ENCODE measurements at places on chromosomes 6 and 20.
A peak's percentile ranks its signal among the peaks of the same experiment; 100 is the strongest.

DNA sequence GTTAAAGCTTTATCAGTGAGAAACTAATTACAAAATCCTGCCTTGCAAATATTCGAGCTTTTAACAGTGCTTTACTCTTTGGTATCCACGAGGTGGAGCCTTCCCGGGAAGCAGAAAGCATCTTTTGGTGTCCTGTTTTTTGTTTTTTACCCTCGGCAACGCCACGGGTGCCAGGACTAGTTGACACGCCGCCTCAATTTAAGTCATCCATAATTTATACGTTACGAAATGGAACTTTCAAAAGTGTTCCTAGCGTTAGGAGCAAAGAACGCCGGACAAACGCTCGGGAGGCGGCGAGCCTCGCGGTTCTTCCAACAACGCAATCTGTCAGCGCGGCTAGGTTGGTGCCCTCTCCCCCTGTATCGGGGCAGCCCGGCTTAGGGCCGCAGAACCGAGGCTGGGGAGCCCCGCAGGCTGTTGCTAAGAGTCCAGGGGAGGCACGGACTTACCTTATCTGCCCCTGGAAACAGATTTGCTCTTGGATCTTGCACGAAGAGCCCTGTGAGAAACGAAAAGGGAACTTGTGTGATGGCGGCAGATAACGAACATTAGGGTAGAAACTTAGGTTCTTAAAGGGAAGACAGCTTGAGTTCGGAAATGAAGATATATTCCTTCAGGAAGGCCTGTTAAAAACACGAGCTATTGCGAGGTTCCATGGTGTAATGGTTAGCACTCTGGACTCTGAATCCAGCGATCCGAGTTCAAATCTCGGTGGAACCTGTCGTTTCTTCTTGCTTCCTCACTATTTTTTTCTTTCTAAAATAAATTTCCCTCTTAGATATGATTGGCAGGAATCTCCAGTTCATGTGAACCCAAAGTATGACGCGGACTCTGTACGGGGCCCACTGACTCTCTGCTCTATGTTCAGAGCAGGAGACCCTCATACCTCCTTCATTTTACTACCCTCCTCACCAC is 46.2 kb upstream of the ZNF184 start:
- DNase-seq = peak; percentile 68

DNA sequence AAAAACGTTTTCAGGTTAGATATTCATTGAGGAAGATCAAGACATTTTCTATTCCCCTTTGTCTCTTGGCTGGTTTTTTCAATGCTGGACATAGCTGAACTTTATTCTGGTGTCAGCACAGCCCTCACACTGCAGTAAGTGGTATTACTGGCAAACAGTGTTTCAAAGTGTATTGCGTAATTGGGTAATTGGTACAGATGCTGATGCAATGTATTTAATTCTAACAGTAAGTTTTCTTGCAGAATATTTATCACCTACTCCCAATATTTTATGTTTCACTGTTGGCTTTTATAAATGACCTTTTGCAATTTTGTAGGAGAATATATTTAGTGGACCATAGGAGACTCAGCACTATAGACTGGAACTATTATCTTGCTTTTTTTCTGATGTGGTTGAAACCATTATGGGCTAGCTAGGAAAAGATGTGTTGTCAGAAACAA is 287.6 kb upstream of the SOX4 start:
- no peak for DNase-seq

GRCh38 chr6:90350689-90351554 is 54.3 kb upstream of the BACH2 start:
- DNase-seq = no peak

DNA sequence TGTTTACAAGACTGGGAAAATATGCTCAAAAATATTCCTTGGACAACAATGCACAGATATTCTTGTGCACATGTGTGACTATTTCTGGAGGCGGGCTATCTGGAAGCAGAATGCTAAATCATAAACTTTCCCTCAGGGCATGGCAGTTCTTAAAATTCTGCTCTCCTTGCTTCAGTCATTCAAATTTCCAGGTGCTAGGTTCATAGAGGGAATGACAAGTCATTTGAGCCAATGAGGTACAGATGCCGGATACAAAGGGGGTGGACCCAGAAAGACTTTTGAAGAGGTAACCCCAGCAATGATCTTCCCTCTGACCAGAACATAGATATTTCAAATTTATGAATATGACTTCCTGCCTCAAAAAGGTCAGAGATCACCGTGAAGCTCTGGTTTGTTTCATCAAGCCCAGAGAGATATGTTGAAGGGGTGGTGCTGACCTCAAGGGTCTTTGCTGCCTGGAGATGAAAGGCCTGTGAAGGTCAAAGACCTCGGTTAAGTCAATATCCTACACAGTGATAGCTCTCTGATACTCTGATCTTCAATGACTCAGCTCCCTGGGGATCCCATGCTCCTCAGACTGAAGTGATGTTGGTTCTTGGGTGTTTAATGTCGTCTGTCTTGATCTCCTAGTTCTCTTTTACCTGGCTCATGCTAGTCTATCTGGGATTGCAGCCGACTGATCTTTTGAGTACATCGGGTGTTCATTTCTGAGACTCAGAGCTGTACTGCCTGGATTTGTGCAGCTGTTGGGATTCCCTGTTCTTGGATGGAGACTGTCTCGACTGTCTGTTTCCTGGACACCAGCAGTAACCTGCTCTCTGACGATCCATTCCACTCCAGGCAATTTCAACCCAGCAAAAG is 47.5 kb upstream of the TSHZ2 start:
- no peak for DNase-seq

DNA sequence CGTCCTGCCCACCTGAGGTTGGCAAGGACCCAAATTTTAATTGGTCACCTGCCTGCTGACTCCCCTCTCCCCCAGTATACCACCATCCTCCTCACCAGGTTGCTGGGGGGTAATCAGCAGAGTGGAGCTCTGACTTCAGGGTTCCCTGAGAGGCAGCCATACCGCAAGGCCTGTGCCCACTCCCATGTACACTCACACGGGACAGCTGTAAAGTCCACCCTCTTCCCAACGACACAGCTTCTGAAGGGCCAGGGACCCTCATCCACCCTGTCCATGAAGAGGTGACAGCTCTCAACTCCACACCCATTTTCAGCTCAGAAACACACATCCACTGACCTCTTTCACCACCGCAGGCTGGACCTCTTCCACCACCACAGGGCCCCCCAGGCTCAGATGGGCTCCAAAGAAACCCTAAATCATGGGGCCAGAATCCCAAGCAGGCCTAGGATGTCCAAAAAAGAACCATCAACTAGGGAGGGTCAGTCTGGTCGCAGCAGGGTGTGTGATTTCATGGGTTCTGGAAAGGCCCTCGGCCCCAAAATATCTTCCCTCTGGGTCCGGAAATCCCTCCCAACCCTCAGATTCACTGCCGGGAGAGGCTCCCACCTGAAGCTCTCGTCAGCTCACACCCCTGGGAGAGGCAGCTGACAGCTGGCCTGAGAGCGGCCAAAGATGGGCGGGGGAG is 30.0 kb downstream of the TFEB start:
- DNase-seq = no peak

DNA sequence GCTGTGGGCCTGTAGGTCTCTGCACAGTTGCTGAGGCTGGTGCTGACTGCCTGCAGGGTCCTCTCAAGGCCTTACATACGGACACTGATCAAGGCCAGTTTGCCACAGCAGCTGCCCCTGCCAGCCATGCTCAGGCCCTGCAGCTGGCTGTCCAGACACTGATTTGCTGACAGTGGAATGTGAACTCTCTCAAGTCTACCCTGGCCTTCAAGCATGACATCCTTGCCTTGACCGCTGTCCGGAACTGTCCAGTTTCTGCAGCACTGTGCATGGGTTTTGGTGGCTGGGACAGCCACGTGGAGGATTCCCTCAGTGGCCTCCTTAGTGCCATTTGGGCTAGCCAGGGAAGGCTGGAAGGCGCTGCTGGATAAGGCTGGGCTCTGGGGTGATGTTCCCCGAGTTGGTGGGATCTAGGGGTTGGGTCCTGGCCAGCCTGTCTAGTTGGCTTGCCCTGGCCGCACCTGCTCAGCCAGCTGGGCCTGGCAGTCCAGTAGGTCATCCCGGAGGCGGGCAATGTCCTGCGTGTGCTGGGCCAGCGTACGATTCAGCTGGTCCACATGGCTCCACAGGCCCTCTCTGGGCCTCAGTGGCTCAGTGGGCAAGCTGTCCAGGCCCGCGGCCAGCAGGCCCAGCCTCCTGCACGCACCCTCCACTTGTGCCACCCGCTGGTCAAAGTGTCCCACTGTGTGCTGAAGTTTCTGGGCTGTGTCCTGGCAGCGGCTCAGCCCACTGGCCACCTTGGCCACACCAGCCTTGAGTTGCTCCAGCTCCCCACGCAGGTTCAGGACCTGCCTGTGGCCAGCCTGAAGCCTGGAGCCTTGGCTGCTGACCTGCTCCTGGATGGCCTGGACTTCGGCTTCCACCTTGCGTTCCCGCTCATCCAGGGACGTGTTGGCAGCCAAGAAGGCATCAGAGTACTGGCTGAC is 5.5 kb downstream of the EMILIN3 start:
- no peak for DNase-seq

DNA sequence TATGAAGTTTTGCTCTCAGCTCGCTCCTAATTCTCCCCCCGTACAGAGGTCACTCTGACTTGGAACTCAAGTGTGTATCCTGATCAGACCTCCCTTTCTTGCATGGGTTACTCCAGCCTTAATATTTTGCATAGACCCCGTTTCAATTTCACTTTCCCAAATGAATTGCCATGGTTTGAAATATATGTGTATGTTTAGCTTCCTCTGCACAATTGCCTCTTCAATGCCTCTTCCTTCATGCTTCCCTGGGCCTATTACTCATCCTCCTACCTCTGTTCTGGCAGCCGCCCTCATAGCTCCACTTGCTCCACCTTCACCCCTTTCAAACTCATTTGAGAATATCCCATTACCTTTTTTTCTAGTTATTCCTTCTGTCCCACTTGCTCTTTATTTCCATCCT is 90.0 kb upstream of the SAMD5 start:
- DNase-seq = no peak

- DNase-seq = no peak
These were observed 13.4 kb upstream of the HIVEP2 start for GRCh38 chr6:142958343-142958742.

- DNase-seq = no peak
These were observed 273.7 kb downstream of the TAF4 start for GRCh38 chr20:61791995-61792394.

- no peak for DNase-seq
These were observed 24.5 kb downstream of the GCLC start for GRCh38 chr6:53520320-53520928.

DNA sequence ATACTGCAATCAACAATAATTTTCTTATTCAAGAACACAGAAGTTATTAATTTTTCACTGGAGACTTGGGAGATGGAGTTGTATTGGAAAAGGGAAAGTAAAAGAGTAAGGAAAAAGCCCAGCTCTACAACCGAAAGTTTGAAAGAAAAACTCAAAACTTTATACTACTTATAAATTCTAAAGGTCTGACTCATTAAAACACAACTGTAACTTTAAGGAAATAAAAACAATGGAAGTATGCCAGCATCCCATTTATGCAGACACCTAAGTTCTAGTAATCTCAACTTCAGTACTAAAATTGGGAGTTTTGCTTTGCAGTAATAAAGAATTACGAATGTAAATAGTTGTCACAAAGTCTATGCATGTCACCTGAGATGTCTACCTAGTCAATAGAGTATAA is 80.6 kb downstream of the IRAK1BP1 start:
- DNase-seq = no peak

DNA sequence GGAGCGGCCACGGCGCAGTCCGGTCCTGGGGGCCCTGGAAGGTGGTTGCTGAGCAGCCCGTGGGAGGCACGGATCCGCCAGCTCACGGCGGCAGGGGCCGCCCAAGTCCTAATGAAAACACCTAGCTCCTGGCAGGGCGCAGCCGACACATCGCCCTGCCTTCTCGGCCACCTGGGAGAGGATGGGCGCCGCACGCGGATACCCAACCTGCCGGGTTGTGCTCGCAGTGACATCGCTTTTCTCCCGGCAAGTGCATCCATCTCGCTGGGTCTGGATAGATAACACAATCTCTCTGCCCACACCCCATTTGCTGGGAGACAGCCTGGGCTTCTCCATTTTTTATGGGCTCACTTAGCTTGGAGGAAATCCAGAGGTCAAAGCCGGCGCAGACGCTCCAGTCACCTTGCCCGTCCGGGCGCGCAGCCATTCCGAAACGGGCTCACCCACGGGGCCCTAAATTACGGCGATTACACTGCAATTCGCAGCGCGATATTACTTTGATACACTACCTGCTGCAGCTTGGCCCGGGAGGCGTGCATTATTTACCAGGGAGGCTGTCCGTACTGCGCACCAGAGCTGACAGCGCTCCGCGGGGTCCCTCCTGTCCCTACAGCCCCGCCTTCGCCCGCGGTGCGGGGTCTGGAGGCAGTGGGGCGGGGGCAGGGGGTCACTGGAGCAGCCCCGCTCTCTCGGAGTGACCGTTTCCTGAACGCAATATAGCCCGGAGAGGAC is 36.2 kb upstream of the CCDC167 start:
- no peak for DNase-seq

DNA sequence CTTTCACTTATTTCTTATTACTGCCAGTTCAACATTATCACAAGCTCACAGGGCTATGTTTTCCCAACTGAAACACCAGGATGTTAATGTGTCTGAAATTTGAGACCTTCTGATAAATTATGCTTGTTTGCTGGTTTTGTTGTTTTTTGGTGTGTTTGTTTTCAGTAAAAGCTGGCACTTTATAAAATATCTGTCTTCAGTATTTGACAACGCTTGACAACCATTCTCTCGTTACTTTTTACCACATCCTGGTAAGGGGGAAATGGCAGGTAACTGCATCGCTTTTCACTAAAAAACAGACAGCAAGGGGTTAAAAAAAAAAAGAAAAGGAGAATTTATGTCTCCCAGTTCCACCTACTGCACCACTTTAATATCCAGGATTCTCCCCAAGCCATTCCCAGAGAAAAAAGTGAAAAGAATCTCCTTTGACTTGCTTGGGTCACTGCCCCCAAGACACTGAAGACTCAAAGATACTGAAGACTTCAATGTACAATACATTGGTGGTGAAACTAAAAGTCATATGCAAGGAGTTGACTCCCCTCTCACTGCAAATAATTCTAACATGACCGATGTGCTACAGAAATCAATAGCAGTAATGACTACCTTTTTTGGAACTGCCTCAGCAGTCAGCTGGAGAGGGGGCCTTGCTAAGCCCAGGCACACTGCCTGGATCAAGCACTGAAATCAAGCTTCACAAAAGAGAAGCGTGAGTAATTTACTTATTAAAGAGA is 88.9 kb downstream of the HIVEP2 start:
- DNase-seq = no peak

- no peak for DNase-seq
These were observed 5.1 kb downstream of the OGFR start for GRCh38 chr20:62809530-62810428.

All from transverse colon (tissue), 4 donors.